ENCODE measurements at places on chromosomes 1 and 21.

DNA sequence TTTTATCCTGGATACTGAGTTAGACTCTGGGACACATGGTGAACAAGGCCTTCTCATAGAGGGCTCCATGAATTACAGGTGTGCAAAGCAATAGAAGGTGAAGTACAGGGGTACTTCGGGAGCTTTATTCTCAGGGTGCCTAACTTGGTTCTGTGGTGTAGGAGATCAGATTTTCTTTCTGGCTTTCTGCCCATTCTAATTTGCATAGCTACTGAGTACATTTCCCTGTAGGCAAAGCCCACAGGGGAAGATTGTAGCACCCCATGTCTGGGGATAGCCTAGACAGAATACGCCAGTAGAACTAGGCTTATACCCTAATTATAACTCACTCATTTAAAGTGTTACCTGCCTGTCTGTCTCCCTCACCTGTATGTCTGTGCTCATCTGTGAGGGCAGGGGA is 49.7 kb downstream of the PGM1 start:
- peaks cover 62% of the 10 kb centered on the region for H3K36me3 ChIP-seq
- H3K4me3 ChIP-seq, result no peak overlapping the region
- H3K27ac ChIP-seq, result no peak overlapping the region
- peaks cover 15% of the 10 kb centered on the region for H3K4me1 ChIP-seq
- no peak for DNase-seq
- H3K27me3 ChIP-seq, result peaks cover 4% of the 10 kb centered on the region

DNA sequence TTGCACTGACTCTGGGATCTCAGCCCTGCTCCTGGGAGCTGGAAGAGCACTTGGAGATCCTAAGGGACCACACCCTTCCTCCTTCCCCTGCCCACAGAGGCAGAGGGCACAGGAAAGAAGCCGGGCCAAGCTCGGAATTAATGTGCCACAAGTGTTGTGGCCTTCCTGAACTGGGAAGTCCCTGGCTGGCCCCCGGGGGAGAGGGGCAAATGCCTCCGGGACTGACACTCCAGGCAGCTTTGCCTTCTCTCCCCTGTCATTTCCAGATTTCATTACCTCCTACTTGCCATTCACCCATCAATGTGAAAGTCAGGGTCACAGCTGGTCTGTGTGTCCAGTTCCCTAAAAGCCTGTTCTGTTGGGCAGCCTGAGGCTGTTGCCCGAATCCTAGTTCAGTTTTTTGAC is 21.7 kb downstream of the SESN2 start:
- H3K4me1 ChIP-seq, result no peaks in the 10 kb centered on the region
- peaks cover 41% of the 10 kb centered on the region for H3K36me3 ChIP-seq
- peak overlapping the region; percentile 79 for H3K27ac ChIP-seq
- no peak overlapping the region for H3K4me3 ChIP-seq
- no peaks in the 10 kb centered on the region for H3K27me3 ChIP-seq

DNA sequence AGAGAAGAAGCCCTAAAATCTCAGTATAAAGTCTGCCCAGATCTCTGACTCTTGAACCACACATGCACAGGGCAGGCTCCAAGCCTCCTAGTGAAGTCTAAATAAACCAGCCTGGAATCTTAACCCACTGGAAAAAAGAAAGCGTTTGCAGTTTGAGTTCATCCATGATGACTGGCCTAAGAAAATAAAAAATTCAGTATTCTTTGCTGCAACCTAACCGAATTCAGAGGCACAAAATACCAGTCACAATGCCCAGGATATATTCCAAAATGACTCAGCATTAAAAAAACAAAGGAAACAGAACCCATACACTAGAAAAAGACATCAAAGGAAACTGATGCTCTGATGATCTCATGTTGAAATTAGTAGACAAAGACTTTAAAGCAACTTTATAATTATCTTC is 269.2 kb downstream of the SDCCAG8 start:
- H3K4me1 ChIP-seq, result peaks cover 14% of the 10 kb centered on the region
- peaks cover 17% of the 10 kb centered on the region for H3K36me3 ChIP-seq
- peak overlapping the region; percentile 66 for H3K27ac ChIP-seq
- no peak for DNase-seq
- no peak overlapping the region for H3K4me3 ChIP-seq
- H3K27me3 ChIP-seq, result peaks cover 5% of the 10 kb centered on the region

DNA sequence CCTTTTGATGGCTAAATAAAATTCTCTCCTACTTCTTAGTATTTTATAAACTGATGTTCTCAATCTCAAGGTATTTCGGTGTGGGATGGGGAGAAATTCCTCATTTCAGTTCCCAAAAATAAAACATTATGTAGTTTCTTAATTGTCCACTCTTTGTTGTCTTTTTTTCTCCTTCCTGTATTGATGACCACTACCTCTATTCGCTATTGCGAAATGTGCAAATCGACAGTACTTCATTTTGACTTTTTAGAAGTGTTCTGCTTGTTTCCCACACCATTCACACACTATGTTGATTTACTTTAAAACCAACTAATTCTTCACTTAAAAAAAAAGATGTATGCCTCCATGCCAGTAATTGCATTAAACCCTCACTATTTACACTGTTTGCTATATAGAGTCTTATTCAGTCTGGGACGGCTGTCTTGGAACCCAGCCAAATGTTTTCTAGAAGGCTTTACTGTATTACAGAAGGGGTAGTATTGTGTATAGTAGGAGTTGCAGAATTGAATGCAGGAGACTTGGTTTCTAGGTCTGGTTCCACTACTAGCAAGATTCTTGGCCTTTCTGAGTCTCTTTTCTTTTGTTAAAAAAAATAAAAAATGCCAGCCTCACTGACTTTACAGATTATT is 5.6 kb downstream of the RNF2 start:
- H3K36me3 ChIP-seq, result peaks cover 72% of the 10 kb centered on the region
- no peak overlapping the region for H3K27ac ChIP-seq
- no peak for DNase-seq
- H3K4me1 ChIP-seq, result peaks cover 41% of the 10 kb centered on the region

GRCh38 chr1:4128616-4129015 is 228.5 kb upstream of the C1orf174 start:
- no peaks in the 10 kb centered on the region for H3K36me3 ChIP-seq
- H3K4me1 ChIP-seq, result peaks cover 32% of the 10 kb centered on the region
- no peak overlapping the region for H3K4me3 ChIP-seq
- no peak overlapping the region for H3K27ac ChIP-seq
- DNase-seq, result no peak

DNA sequence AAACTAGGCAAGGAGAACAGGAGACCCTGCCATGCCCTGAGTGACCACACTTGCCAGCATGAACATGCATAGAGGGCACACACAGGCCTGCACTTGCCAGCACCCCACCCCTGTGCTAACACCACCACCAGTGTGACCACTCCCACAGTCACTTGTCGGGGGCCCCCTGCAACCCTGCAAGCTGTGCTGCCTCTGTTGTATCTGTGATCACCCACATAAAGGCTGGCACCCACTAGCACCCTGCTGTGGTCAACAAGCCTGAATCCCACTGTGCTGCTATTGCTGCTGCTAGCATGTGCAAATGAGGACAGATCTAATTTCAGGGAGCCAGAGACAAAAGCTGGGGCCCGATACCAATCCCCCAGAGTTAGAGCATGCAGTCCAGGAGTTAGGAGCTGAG is 217.7 kb downstream of the GIPC2 start:
- H3K27ac ChIP-seq, result no peak overlapping the region
- no peaks in the 10 kb centered on the region for H3K36me3 ChIP-seq
- no peaks in the 10 kb centered on the region for H3K4me1 ChIP-seq
- DNase-seq, result no peak
- peaks cover 21% of the 10 kb centered on the region for H3K27me3 ChIP-seq
- no peak overlapping the region for H3K4me3 ChIP-seq

DNA sequence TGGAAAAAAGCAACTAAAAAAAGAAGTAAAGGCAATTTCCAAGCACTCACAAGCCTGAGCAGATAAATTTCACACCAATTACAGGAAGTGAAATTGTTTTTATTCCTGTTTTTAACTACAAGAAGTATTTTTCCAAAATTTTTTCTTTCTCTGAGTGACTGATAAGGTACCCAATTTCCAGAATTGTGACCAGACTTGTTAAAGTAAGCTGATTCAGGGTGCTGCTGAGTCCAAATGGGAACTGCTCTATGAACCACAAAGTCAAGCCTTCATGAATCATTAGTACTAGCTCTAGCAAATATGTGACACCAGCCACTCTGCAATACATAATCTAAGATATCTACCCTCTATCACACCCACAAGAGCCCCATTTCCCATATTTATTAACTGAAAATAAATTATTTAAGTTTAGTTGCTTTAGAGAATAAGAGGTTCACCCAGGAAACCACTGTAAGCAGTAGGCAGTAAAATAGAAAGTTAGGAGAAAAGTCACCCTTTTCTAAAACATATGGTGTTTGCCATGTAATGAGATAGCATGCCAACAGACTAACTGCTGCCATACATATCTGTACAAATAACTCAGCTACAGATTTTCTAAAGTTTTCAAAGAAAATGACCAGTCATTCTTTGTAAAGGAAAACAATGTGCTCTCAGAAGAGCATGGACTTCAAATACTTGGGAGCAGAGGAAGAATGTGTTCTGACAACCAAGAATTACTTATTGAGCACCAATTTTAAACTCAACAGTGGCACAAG is 43.1 kb upstream of the TNFSF18 start:
- no peak overlapping the region for H3K4me3 ChIP-seq
- peaks cover 6% of the 10 kb centered on the region for H3K27me3 ChIP-seq
- no peaks in the 10 kb centered on the region for H3K4me1 ChIP-seq
- H3K27ac ChIP-seq, result no peak overlapping the region
- DNase-seq, result no peak

- H3K4me3 ChIP-seq, result no peak overlapping the region
- DNase-seq, result peak; percentile 67
- no peaks in the 10 kb centered on the region for H3K36me3 ChIP-seq
- peaks cover 15% of the 10 kb centered on the region for H3K4me1 ChIP-seq
Measured at GRCh38 chr1:44377925-44378784, 23.1 kb upstream of the ERI3 start.

GRCh38 chr21:31537872-31538576 is 121.5 kb upstream of the SOD1 start:
- H3K27me3 ChIP-seq, result peaks cover 3% of the 10 kb centered on the region
- H3K36me3 ChIP-seq, result peaks cover 31% of the 10 kb centered on the region
- no peak overlapping the region for H3K4me3 ChIP-seq
- H3K27ac ChIP-seq, result no peak overlapping the region
- H3K4me1 ChIP-seq, result peaks cover 13% of the 10 kb centered on the region
- DNase-seq, result no peak

DNA sequence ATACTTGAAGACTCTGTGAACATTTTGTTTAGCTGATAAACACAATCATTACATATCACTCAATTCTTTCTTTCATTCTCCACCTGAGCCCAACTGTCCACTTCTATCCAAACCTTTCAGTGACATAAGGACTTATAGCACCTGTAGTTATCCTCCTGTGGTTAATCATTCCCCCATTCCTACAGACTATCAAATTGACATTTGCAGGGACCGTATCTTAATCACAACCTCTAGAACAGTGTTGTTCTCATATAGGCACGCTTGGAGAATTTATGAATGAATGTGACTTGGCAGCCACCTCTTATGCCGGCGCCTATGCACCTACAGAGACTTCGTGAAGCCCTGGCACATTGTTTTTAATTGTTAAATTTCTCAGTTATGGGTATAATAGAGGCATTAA is 83.9 kb upstream of the CXADR start:
- peaks cover 5% of the 10 kb centered on the region for H3K36me3 ChIP-seq
- peaks cover 15% of the 10 kb centered on the region for H3K4me1 ChIP-seq
- no peak overlapping the region for H3K4me3 ChIP-seq
- DNase-seq, result no peak
- H3K27me3 ChIP-seq, result no peaks in the 10 kb centered on the region
- no peak overlapping the region for H3K27ac ChIP-seq

GRCh38 chr1:30523055-30524020 is 200.0 kb downstream of the MATN1 start:
- H3K27me3 ChIP-seq, result peaks cover 14% of the 10 kb centered on the region
- H3K4me3 ChIP-seq, result no peak overlapping the region

DNA sequence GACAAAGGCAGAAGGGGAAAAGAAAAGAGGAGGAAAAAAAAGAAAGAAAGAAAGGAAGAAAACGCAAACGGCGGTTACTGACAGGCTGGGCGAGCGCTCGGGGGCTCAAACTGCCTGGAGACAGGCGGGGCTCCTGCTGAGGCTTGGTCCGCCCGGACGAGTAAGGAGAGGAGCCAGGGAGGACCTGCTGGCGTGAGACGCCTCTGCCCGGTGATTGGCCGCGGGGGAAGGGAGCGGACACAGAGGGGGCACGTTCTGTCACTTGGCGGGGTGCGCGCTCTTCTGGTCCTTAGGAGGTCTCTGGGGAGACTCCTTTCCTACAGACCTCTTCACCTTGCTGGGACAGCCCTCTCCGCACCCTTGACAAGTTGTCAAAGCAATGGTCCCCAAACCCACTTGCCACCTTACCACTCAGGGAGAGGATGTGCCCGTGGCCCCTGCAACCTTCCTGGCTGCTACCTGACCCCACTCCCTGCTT is 791 bp upstream of the PIK3R3 start:
- H3K27ac ChIP-seq, result peak overlapping the region; percentile 100
- H3K27me3 ChIP-seq, result no peaks in the 10 kb centered on the region
- peaks cover 51% of the 10 kb centered on the region for H3K4me1 ChIP-seq
- H3K36me3 ChIP-seq, result no peaks in the 10 kb centered on the region
- no peak for DNase-seq

GRCh38 chr1:62774971-62775595 is 8.8 kb upstream of the ATG4C start:
- no peak overlapping the region for H3K4me3 ChIP-seq
- no peak overlapping the region for H3K27ac ChIP-seq
- no peaks in the 10 kb centered on the region for H3K4me1 ChIP-seq
- DNase-seq, result no peak

- no peak overlapping the region for H3K27ac ChIP-seq
- peaks cover 10% of the 10 kb centered on the region for H3K4me1 ChIP-seq
- H3K27me3 ChIP-seq, result no peaks in the 10 kb centered on the region
- DNase-seq, result peak; percentile 16
- peaks cover 4% of the 10 kb centered on the region for H3K36me3 ChIP-seq
Measured at GRCh38 chr1:51535006-51535592, 16.0 kb upstream of the EPS15 start.

DNA sequence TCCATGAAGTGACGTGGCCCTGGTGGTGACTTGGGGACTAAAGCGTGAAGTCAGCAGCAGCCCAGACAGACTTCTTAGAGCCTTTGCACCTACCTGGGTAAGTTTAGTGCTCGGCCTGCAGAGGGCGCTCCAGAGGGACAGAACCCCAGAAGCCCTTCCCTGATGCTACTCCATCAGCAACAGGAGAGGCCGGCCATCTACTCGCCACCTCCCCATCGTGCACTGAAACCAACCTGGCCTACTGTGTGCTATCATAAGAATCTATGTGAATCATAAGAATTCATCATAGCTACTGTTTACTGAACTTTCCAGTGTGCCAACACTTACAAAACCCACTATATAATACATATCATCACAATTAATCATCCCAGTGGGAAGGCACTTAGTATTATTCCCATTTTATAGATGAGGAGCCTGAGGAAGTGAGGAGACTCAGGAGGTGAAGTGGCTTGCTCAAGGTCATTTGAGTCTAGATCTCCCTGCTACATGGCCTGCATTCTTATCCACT is 7.9 kb upstream of the EDN2 start:
- DNase-seq, result no peak
- peaks cover 40% of the 10 kb centered on the region for H3K4me1 ChIP-seq
- no peak overlapping the region for H3K27ac ChIP-seq
- H3K36me3 ChIP-seq, result no peaks in the 10 kb centered on the region
- H3K27me3 ChIP-seq, result peaks cover 12% of the 10 kb centered on the region
